ENCODE measurements at places on chromosomes 1 and 21.

- no peaks in the 10 kb centered on the region for H3K27me3 ChIP-seq
- peak overlapping the region; percentile 25 for H3K27ac ChIP-seq
- DNase-seq = peak; percentile 55
- no peaks in the 10 kb centered on the region for H3K36me3 ChIP-seq
- H3K4me1 ChIP-seq = peaks cover 63% of the 10 kb centered on the region
These were observed 6.8 kb downstream of the CNN3 start for GRCh38 chr1:94920061-94920460.

GRCh38 chr1:43340559-43340958 is 2.9 kb downstream of the MPL start:
- H3K27me3 ChIP-seq = no peaks in the 10 kb centered on the region
- H3K4me1 ChIP-seq = no peaks in the 10 kb centered on the region
- H3K4me3 ChIP-seq = no peak overlapping the region
- no peaks in the 10 kb centered on the region for H3K36me3 ChIP-seq
- no peak for DNase-seq

- no peak for DNase-seq
- H3K4me3 ChIP-seq = peak overlapping the region; percentile 96
- peak overlapping the region; percentile 83 for H3K27ac ChIP-seq
These were observed 7.5 kb downstream of the NRIP1 start for GRCh38 chr21:15057285-15057684.

- no peaks in the 10 kb centered on the region for H3K27me3 ChIP-seq
- H3K27ac ChIP-seq = peak overlapping the region; percentile 89
- H3K4me3 ChIP-seq = peak overlapping the region; percentile 79
- peaks cover 9% of the 10 kb centered on the region for H3K36me3 ChIP-seq
- peaks cover 15% of the 10 kb centered on the region for H3K4me1 ChIP-seq
These were observed 326 bp downstream of the BRWD1 start for GRCh38 chr21:39313042-39313570.

GRCh38 chr1:94708811-94709210 is 111.3 kb upstream of the SLC44A3 start:
- H3K36me3 ChIP-seq = no peaks in the 10 kb centered on the region
- no peak for DNase-seq
- peaks cover 41% of the 10 kb centered on the region for H3K4me1 ChIP-seq
- no peaks in the 10 kb centered on the region for H3K27me3 ChIP-seq
- no peak overlapping the region for H3K4me3 ChIP-seq

GRCh38 chr1:19858893-19859292 is 23.3 kb upstream of the OTUD3 start:
- H3K4me1 ChIP-seq = peaks cover 26% of the 10 kb centered on the region
- no peaks in the 10 kb centered on the region for H3K27me3 ChIP-seq
- DNase-seq = no peak
- no peak overlapping the region for H3K4me3 ChIP-seq
- H3K36me3 ChIP-seq = no peaks in the 10 kb centered on the region

DNA sequence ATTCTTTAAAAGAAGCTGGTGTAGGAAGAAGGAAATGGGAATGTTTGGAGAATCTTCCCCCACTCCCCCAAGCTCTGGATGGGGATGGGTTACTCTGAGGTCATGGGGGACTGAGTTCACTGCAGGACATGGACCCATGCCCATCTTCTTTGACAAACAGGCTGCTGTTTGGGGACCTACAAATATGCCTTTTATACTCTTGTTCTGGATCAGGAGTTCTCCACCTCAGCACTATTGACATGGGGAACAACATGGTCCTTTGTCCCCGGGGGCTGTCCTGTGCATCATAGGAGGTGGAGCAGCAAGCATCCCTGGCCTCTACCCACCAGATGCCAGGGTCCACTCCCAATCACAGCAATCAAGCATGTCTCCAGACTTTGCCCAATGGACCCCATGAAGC is 365.8 kb upstream of the C1orf174 start:
- H3K27ac ChIP-seq = no peak overlapping the region
- H3K4me1 ChIP-seq = no peaks in the 10 kb centered on the region
- H3K4me3 ChIP-seq = no peak overlapping the region

- no peaks in the 10 kb centered on the region for H3K36me3 ChIP-seq
- no peak overlapping the region for H3K27ac ChIP-seq
- H3K27me3 ChIP-seq = no peaks in the 10 kb centered on the region
- no peaks in the 10 kb centered on the region for H3K4me1 ChIP-seq
These were observed 26.4 kb upstream of the ARHGEF10L start for GRCh38 chr1:17513131-17513530.

- H3K27me3 ChIP-seq = no peaks in the 10 kb centered on the region
- no peak overlapping the region for H3K4me3 ChIP-seq
- H3K27ac ChIP-seq = no peak overlapping the region
- peaks cover 22% of the 10 kb centered on the region for H3K4me1 ChIP-seq
These were observed 493.5 kb downstream of the SETD4 start for GRCh38 chr21:35566874-35567273.

DNA sequence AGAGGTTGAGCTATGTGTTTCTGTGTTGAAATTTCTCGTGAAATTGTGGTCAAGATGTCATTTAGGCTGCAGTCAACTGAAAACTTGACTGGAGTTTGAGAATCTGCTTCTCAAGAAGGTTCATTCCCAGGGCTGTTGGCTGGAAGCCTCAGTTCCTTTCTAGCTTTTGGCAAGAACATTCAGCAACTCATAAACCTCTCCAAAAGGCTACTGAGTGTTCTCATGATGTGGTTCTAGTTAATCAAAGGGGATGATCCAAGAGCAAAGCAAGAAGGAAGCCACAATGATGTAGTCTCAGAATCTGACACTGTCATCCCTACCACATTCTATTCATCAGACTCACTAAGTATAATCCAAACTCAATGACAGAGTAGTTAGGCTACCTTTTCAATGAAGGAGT is 66.6 kb downstream of the SPATA6 start:
- H3K36me3 ChIP-seq = no peaks in the 10 kb centered on the region
- no peaks in the 10 kb centered on the region for H3K4me1 ChIP-seq
- H3K27ac ChIP-seq = no peak overlapping the region
- H3K4me3 ChIP-seq = no peak overlapping the region

GRCh38 chr21:46048926-46049889 is 48.7 kb upstream of the COL6A2 start:
- H3K27me3 ChIP-seq = no peaks in the 10 kb centered on the region
- H3K4me3 ChIP-seq = peak overlapping the region; percentile 51
- DNase-seq = peak; percentile 99
- peaks cover 21% of the 10 kb centered on the region for H3K4me1 ChIP-seq

DNA sequence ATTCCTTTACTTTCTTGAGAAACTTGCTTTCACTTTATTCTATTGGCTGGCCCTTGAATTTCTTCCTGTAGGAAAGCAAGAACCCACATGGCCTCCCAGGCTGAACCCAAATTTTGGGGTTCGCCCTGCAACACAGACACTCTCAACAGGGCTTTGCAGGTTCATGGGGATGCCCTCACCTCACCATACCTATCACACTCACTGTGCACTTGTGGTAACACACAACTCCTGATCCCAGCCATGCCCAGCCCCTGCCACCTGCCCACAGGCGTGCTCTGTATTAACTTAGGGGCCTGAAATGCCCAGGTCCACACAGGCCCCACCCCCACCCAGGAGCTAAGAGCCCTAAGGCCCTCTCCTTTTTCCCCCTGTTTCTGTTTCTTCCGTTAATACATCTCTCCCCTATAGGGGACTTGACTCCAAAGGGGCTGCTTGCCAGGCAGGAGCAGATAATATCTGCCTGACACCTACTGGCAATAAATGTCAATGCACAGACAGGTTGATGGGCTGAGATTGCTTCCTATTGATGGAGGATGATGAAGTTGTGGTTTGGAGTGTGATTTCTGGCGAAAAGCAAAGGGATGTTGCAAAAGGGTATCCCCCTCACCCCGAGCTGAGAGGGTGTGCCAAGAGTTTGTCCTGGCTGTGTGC is 171.5 kb downstream of the AJAP1 start:
- no peak overlapping the region for H3K27ac ChIP-seq
- no peaks in the 10 kb centered on the region for H3K36me3 ChIP-seq
- no peak overlapping the region for H3K4me3 ChIP-seq

GRCh38 chr1:31428436-31429221 is 15.6 kb downstream of the SERINC2 start:
- no peaks in the 10 kb centered on the region for H3K4me1 ChIP-seq
- no peaks in the 10 kb centered on the region for H3K36me3 ChIP-seq
- no peak overlapping the region for H3K27ac ChIP-seq
- H3K4me3 ChIP-seq = no peak overlapping the region
- DNase-seq = no peak

- no peak overlapping the region for H3K27ac ChIP-seq
- DNase-seq = no peak
- no peak overlapping the region for H3K4me3 ChIP-seq
- 0 out of 2 replicates have a peak, but pooled peaks cover 3% of the 10 kb centered on the region for H3K27me3 ChIP-seq
- no peaks in the 10 kb centered on the region for H3K36me3 ChIP-seq
These were observed 38.7 kb upstream of the CD55 start for GRCh38 chr1:207282496-207283380.

GRCh38 chr1:167043752-167044488 is 46.3 kb downstream of the GPA33 start:
- H3K4me1 ChIP-seq = 0 out of 2 replicates have a peak, but pooled peaks cover 2% of the 10 kb centered on the region
- H3K27me3 ChIP-seq = peaks cover 22% of the 10 kb centered on the region
- H3K36me3 ChIP-seq = no peaks in the 10 kb centered on the region
- peak; percentile 55 for DNase-seq
- no peak overlapping the region for H3K27ac ChIP-seq
- peak overlapping the region; percentile 40 for H3K4me3 ChIP-seq

DNA sequence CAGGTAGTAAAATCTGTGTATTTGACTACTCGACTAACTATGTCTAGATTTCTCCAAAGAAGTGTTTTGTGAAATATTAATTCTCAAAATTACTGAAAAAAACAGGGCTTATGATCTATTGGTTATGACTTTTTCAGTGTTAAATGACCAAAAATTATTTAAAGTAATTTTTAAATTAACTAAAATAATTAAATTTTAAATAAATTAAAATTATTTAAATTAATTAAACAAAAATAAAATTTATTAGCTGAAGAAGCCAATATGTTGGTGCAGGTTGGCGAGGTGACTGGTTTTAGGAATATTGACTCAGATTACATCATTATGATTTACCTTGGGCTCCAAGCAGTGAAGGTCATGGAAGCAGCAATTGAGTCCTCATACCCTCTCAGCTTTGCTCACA is 483.2 kb downstream of the PTPRC start:
- peaks cover 24% of the 10 kb centered on the region for H3K4me1 ChIP-seq
- H3K27me3 ChIP-seq = no peaks in the 10 kb centered on the region
- no peak for DNase-seq
- H3K4me3 ChIP-seq = no peak overlapping the region
- no peak overlapping the region for H3K27ac ChIP-seq
